ENCODE measurements at places on chromosomes 1 and 21.

- no peak for DNase-seq
Observed at GRCh38 chr1:85289848-85290335, 13.5 kb upstream of the BCL10 start.

DNA sequence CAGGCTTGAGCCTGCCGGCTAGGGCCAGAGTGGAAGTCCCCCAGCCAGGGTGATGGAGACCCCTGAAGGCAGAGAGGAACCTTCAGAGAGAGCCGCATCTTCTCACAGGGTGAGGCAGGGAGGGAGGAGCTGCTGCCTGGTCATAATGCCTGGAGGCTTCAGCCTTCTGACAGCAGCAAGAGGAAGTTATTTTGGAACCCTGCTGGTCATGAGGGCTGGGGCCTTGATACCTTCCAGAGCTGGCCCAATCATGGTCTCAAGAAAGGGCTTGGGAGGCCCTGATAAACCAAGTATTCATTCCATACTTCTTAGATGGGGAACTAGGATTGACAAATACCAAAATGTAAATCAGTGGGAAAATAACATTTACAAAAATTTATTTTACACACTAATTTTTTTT is 26.6 kb upstream of the MPZL1 start:
- no peak for DNase-seq

- DNase-seq, result peak; percentile 81
Observed at GRCh38 chr1:32350785-32351398, 11.4 kb downstream of the FAM229A start.

GRCh38 chr1:62794053-62794452 is 10.1 kb downstream of the ATG4C start:
- no peak for DNase-seq

- DNase-seq, result no peak
Observed at GRCh38 chr1:163813251-163813650, 491.5 kb downstream of the NUF2 start.

DNA sequence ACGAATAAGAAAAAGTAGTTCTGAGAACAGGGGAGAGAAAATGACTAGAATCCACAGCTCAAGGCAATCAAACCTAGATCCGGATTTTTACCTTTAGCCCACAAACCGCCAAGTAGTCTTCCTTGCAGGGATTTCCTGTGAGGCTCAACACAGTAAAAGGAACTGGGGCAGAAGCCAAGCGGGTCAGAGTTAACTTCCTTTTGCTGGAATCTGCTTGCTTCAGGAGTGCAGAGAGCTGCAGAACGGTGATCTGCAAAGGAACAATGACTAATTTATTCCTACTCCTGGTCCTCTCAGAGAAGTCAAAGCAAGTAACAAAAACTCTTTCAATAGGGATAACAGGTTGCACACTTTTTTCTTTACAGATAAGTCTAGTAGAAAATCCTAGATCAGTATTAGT is 53.4 kb downstream of the UBR4 start:
- no peak for DNase-seq

DNA sequence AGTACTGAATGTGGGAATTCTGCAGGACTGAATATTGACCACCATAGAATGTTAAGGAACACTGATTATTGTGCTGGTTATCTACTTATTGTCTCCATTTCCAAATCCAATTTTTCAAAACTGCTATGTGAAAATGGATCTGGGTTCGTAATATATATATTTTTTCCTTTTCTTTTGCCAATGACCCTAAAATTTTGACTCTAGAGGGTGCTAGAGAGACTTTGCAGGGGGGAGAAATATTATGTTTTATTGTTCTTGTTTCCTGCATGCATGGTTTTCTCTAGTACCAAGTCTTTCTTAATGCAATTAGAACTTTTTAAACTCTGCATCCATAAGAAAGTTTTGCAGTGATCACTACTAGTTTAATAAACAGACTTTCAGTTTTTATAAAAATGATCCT is 1256.9 kb downstream of the BRINP3 start:
- DNase-seq, result no peak

DNA sequence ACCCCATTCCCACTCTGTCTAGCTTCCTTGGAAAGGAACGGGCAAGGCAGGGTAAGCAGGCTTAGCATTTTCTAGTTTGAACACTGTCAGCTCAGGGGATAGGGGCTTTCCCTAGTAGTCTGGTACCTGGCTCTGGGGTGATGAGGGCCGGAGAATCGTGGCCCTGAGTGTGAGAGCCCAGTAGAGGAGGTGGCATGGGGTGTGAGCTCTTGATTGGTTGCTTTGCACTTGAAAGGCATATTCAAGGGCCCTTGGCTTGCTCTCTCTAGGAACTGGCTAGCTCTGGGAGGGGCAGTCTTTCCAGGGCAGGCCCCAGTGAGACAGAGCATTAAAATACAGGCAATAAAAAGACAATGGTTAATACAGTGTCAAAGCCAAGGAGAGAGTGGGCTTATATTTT is 10.8 kb upstream of the EXTL1 start:
- no peak for DNase-seq

DNA sequence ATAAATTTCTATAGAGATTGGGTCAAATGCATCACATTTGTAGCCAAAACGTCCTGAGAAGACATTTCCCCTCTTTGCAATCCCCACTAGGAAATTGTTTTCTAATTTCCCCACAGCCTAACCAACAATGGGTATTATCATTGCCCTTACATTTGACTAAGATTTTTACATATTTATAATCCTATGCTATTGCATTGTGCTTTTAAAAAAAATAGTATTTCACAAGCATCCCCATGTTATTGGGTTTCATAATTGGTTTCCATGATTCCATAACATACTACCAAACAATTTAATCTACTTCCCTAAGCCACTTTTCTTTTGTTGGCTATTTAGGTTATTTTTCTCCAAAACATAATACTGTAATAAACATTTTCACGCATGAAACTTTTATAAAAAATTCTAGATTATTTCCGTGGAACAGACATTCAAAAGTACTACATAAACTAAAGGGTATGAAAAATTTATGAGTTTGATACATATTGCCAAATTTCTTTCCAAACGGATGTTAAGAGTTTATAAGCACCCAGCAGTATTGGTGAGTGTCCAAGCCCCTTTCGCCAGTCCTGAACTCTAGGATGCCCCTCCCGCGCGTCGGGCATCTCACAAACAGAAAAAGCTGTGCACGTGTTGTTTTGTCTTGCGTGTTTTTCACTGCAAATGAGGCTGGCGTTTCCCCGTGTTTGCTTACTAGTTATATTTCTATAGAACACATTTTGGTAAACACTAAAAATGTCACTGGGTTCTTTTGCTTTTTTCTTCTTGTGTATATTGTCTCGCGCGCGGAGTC is 2.0 kb upstream of the LHX4 start:
- no peak for DNase-seq

GRCh38 chr1:6294890-6295556 is 34.1 kb upstream of the GPR153 start:
- no peak for DNase-seq

DNA sequence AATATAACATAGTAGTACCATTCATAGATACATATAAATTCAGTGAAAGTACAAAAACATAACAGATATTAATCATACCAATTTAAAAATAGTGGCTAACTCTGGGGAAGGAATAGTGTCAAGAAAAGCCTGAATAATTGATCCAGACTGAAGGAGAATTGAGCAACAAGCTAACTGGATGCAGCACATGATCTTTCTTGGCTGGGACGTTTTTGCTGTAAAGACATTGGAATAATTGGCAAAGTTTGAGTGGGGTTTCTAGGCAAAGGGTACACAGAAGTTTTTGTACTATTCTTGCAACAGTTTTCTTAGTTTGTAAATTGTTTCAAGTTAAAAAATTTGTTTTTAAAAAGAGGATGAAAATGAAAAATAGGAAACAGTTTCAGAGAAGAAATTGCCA is 2.6 kb upstream of the SH3GLB1 start:
- no peak for DNase-seq

GRCh38 chr1:208111646-208112190 is 132.5 kb downstream of the PLXNA2 start:
- no peak for DNase-seq

DNA sequence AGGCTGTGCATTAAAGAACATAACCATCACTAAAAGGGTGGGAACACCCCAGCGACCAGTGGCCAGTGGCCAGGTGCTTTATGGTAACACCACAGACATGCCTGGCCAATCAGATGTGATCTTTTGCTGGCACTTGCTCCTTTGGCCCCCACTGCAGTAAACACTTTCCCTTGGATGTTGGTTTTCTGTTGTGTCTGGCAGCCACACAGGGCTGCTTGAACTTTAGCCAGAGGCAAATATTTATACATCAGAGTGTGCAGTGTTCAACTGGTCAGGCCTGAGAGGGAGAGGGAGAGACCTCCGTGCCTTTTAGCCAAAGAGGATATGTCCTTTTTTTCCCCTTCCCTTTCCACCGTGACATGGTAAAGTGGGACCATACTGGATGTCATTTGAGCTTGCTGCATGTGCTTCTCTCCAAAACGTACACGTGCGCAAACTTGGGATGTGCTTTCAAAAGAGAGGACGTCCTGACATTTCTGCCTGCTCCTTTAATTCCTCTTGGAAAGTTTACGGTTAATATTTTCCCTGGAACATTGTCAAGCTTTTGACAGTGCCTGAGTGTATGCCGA is 101.2 kb downstream of the NFIA start:
- DNase-seq, result no peak

DNA sequence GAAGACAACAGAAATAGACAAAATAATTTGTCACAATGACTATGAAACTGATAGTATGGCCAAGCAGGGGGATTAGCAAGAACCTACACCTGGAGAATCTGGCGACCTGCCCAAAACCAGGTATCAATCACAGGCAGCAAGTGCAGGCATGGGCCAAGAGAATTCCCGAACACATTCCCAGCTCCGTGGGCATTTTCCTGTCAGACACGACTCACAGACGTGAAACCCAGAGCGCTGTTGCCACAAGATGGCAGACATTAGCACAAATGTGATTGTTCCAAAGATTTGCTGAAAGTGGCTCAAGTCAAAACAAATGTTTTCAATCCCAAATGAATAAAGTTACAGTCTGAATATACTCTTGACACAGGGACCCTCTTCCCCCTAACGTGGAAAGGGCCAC is 36.8 kb downstream of the HLCS start:
- no peak for DNase-seq

DNA sequence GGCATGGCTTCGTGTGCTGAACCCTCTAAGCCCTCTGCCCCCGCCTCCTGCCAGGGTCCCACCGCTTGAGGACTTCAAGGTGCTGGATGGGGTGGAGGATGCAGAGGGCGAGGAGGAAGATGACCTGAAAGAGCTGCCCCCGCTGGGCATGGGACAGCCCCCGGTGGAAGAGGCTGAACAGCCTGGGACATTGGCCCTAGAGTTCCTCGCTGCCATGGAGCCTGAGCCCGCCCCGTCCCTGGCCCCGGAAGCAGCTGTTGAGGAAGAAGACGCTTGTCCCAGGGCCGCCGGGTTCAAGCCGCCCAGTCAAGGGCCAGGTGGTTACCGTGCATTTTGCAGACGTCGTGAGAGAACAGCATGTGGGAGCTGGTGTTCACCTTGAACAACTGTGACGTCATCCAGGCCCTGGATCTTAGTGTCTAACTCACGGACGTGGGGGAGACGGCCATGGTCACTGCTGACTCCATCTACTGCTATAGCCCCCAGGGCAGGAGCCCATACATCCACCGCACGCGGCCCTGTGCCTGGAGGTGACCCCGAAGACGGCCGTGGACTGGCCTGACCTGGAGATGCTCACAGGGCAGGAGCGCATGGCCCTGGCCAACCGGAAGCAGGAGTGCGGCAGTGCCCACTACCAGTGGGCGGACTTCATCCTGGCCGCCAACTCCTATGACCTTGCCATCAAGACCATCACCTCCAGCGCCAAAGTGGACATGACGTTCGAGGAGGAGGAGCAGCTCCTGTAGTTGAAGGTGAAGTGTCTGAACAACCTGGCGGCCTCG is 90.1 kb downstream of the PPP1R12B start:
- no peak for DNase-seq

GRCh38 chr21:37339552-37339939 is 27.0 kb upstream of the DYRK1A start:
- DNase-seq, result no peak

- peak; percentile 74 for DNase-seq
Observed at GRCh38 chr1:15246960-15247614, at the start of gene FHAD1. FHAD1 (plus strand) TSS chr1:15247223; CDS start chr1:15251785, 4,562 bp downstream.

GRCh38 chr1:52593495-52593894 is 8.7 kb upstream of the GPX7 start:
- DNase-seq, result no peak

DNA sequence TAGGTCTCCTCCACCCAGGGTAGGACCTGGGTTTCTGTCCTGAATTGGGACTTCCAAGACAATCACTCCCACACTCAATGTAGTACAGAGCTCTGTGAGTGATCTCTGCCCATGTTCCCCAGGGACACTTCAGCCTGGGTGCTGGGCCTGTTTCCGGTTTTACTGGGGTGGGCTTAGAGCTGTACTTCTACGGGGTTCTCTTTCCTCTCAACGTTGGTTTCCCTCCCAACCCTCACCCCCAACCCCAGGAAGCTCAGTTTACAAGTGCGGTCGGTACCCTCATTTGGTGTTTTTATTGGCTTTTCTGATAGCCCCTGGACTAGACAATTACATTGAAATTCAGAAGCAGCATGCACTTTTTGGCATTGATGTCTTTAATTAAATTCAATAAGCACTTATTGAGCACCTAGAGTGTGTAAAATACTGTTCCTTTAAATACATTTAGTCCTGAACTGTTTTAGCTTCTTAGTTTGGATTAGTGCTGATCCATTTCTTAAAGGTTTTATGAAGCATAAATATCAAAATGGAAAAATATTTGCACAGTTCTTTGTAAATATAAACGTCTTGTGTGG is 542 bp upstream of the XPR1 start:
- no peak for DNase-seq

GRCh38 chr1:82517586-82517985 is 716.9 kb downstream of the ADGRL2 start:
- DNase-seq, result no peak

- DNase-seq, result peak; percentile 8
Observed at GRCh38 chr1:157878059-157878458, 36.5 kb upstream of the CD5L start.

DNA sequence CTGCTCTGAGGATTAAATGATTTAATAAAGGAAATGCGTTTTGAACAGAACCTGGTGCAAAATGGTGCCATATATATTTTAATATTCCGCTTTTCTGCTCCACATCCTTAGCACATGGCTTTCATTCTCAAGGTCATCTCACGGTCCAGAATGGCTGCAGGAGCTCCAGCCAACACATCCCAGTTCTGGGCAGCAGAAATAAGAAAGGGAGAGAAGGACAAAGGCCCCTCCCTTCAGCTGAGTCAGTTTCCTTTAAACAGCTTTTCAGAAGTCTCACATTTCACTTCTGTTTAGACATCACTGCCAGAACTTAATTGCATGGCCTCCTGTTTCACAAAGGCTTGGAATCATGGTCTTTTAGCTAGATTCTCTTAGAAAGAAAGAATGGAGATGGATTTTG is 75.2 kb upstream of the LRRN2 start:
- DNase-seq, result no peak

GRCh38 chr1:243587823-243588560 is 262.1 kb downstream of the AKT3 start:
- DNase-seq, result no peak

- DNase-seq, result no peak
Observed at GRCh38 chr1:50978852-50979781, 9.1 kb downstream of the CDKN2C start.

GRCh38 chr1:157199421-157199755 is 61.2 kb upstream of the ETV3 start:
- no peak for DNase-seq

- no peak for DNase-seq
Observed at GRCh38 chr1:32772281-32773017, 44.7 kb downstream of the YARS1 start.
